ENCODE measurements at places on chromosomes 12 and 14. TPM values are rescaled to one million over a fixed set of nuclear protein-coding genes. Genes with fewer than 3 reads are reported as not detected.

Gene TDRD9
- 0.37 TPM for total RNA-seq

Gene HCAR1
- not detected for total RNA-seq

Gene GZMB
- total RNA-seq: not detected

Gene SLC25A21
- not detected for total RNA-seq

Gene ERG28
- total RNA-seq: 8.4 TPM

GRCh38 chr14:99158646-99159165 is 113.3 kb downstream of the BCL11B start:
- DNase-seq: no peak

- DNase-seq: no peak
Observed at GRCh38 chr12:130468186-130468585, 130.5 kb downstream of the PIWIL1 start.

DNA sequence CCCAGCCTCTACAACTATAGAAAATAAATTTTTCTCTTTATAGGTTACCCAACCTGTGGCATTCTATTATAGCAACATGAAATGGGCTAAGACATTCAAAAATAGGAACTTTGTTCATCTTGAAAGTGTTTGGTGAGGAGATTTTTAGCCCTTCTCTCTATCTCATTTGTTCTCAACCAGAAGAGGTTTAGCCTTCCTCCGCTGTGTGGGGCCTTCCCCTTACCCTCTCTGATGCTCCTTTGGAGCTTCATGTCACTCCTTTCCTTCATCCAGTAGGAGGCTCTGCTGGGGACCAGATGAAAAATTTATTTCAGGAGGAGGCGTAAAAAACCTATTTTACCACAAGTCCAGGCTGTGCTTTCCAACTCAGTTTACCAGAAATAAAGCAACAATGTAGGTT is 94.1 kb downstream of the RTN1 start:
- DNase-seq: no peak

DNA sequence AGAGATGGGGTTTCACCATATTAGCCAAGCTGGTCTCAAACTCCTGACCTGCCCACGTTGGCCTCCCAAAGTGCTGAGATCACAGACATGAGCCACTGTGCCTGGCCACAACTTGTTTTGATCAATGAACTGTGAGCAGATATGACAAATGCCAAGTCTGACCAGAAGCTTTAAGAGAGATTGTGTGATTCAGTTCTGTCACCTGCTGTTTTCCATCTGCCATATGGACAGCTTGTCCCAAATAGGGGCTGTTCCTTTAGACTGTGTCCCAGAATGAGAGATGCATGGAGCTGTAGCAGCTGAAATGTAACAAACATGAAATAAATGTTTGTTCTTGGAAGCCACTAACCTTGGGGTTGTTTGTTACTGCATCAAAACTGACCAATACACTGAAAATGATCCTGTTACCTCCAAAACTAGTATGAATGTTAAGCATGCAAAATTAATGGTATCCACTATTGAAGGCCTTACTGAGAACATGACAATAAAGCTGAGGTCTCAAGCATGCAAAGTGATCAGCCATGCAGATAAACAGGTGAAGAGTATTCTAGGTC is 65.9 kb upstream of the MED13L start:
- no peak for DNase-seq

DNA sequence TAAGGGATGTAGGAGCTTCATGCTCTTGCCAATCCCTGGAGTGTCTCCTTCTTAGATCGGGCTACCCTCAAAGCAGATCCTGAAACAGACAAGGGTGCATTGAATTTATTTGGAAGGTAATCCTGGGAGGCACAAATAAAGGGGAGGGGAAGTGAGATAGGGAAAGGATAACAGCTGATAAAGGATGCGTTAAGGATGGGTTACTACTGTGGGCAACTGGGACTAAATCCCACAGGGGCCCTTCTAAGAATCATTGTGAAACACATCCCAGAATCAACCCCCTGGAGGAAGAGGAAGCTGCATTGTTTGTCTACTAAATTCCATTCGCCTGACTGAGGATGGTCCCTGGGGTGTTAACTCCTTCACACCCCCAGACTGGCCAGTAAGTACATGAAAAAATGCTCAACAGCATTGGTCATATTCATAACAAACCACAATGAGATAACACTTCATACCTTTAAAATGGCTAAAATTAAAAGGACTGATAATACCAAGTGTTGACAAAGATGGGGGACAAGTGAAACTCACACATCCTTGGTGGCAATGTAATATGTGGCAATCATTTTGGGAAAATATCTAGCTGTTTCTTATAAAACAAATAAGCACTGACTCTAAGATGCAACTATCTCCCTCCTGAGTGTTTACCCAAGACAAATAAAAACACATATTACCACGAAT is 37.0 kb upstream of the CMKLR1 start:
- no peak for DNase-seq

DNA sequence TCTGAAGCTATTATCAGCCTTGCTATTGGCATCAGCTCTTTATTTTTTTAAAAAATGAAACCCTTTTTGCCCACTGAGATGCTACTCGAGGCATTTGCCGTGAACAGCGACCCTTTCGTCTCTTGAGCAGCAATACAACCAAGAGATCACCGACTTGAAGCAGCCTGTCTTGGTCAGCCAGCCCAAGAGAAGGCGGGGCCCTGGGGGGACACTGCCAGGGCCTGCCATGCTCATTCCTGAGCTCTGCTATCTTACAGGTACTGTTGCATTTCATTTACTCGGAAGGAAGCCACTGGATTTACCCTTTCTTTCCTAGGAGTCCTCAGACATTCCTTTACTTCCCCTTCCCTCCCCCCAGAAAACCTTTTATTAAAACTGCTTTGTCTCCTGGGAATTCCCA is 16.7 kb downstream of the PIWIL1 start:
- no peak for DNase-seq

Gene KRT85
- not detected for total RNA-seq

Data from CD4-positive, CD25-positive, alpha-beta regulatory T cell (primary cell).